ENCODE measurements at places on chromosomes 5 and 9.

DNA sequence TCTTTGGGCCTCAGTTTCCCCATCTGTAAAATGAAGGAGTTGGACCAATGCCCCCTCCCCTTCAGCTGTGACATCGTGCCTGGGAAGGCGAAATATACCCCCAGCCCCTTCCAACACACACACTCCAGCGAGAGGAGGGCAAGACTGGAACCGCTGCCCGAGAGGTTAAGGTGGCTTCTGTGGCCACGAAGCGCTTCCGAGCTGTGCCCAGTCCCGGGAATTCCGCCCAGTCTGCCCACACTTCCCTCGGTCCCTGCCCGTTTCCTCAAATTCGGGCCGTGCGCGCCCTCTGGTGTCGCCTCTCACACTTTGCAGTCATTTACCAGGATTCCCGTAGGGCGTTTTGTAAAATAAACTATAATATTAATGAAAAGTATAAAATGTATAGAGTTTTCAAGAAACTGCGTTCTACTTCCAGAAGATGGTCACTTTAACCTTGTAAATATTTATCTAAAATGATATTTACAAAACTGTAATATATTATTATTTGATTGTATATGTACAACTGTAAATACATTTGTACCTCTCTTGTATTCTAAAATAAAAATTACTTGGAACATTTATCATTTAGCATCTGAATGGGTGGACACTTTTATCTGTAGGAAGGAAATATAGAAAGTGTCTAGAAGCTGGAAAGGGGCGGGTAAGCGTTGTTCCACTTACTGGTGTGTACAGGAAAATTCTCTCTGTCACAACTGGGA, 11.0 kb upstream of the EXOSC2 start:
- peak; percentile 81 for DNase-seq

- DNase-seq: no peak
Observed at GRCh38 chr9:33748633-33749304, 46.6 kb upstream of the PRSS3 start.

- DNase-seq: no peak
Observed at GRCh38 chr9:134630861-134631260, 10.7 kb upstream of the COL5A1 start.

DNA sequence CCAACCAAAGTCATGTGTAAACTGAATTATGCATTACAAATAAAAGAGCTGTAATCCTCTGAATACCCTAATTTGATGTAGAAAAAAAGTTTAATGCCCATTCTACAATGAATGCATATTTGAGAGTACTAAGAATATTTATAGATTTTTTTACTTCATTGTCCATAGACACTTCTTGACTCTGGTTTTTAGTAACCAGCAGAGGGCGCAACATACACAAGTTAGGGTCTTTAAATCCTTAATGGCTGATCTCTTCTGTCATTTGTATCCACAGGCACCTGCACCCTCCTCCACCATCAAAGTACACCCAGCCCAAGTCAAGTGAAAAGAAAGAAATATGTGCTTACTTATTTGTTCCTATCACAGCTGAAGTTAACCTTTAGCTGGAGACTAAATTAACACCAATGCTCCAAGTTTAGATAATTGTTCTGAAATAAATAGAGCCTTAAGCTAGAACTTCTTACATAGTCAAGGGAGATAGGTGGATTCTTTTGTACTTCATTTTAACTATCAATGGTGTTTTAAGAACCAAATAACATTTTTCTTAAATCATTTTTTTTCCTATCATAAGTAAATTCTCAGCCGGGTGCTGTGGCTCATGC, 524.2 kb upstream of the DAB2 start:
- peak; percentile 83 for DNase-seq

DNA sequence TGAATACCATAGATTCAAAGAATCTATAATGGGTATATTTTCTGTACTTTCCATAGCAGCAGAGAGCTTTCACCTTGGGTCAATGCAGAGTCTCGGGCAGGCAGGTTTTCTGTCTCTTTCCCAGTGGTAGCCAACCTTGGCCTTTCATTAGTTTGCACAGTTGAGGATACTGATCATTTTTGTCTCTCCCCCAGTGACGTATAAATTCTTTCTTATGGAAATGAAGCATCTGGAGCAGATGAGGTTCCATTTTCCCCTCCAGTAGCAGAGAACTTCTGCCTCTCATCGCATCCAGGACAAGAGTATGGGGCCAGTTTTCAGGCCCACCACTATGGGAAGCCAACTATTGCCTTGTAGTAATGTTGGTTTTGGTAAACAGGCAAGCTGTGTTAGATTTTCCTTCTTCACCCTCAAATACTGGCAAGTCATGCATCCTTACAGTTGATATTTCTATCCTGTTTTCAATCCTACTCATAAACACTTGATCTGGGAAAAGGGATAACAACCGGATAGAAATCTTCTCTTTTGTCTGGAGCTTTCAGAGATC, 845.2 kb upstream of the CDH18 start:
- peak; percentile 6 for DNase-seq

GRCh38 chr5:62779010-62779422, 200.4 kb downstream of the LRRC70 start:
- DNase-seq: peak; percentile 77

GRCh38 chr5:122816756-122817155, 28.7 kb upstream of the SNX24 start:
- no peak for DNase-seq

DNA sequence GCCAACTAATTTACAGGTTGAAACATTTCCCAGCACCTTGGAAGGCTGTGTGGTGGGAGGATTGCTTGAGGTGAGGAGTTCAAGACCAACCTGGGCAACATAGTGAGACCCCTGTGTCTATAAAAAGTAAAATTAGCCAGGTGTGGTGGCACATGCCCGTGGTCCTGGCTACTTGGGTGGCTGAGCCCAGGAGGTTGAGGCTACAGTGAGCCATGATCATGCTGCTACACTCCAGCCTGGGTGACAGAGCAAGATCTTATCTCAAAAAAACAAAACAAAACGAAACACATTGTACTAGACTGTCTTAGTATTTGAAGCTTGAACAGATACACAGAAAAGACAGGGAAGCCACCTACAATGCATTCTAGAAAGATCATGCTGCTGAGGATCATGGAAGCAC, 2.8 kb upstream of the HSDL2 start:
- DNase-seq: no peak

GRCh38 chr5:8813180-8813579, 732.7 kb downstream of the SEMA5A start:
- DNase-seq: no peak

GRCh38 chr5:133332439-133333024, 279.8 kb downstream of the FSTL4 start:
- DNase-seq: no peak

GRCh38 chr5:181098762-181099601, 32.0 kb downstream of the OR2V1 start:
- DNase-seq: no peak

DNA sequence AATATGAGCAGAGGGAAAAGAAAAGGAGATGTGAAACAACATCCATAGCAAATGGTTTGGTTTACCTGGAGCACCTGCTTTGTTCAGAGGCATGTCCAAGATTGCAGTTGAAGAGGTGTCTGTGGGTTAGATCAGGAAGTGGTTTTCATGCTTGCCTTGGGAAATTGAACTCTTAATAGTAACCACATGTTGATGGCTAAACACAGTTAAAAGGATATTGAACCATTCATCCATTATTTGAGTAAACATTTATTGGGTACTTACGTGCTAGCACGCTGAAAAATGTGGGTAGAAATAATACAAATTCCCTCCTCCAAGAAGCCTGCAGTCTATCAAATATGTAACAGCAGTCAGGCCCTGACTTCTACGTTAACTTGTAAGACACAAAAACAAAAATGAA, 235.7 kb upstream of the TNC start:
- DNase-seq: no peak

DNA sequence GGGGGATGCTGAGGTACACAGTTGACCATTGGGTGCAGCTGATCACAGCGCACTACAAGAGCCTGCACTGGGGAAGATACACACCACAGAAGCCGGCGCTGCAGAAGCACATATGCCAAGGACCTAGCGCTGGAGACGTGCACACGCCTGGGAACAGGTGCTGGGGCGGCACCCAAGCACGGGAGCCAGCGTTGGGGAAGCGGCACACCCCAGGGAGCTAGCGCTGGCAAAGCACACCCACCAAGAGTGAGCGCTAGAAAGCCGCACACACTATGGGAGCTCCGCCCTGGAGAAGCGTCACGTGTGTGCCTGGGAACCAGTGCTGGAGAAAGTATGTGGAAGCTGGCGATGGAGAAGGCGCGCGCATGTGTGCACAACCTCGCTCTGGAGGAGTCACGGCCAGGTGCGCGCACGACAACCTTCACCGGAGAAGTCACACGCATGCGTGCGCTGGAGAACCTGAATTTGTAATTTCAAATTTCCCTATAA, 4.5 kb downstream of the FANCC start:
- DNase-seq: peak; percentile 55

GRCh38 chr9:129575818-129576217, 45.1 kb downstream of the C9orf50 start:
- DNase-seq: peak; percentile 49

DNA sequence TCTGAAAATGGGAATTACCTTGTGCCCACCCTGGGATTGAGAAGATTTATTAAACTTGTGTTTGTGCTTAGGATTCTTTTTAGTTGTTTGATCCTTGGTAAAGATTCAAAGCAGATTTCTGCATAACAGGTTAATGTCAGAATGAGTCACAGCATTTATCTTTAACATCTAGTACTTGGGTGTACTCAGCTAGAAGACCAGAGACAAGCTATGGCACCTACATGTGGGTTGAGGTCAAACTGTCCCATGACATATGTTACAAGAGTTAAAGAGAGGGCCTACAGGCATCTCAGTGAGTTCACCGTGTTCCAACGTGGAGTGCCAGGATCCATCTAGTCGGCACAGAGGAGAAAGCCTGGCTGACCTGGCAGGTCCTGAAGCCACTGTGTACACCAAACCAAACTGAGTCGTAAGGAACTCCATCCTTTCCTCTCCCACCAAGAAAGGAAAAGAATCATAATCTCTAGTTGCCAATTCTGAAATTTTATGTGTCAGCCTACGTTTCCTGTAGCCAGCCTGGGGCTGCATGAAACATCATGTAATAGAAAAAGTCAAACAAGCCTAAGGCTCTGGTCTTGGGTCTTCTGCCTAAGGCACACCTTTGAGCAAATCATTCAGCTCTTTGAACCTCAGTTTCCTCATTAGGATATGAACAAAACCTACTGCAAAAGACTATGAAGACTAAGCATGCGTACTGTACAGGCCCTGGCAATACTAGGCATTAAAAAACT, 73.7 kb downstream of the RCL1 start:
- DNase-seq: no peak

- DNase-seq: peak; percentile 43
Observed at GRCh38 chr9:99416007-99416406, 193.9 kb downstream of the SEC61B start.

DNA sequence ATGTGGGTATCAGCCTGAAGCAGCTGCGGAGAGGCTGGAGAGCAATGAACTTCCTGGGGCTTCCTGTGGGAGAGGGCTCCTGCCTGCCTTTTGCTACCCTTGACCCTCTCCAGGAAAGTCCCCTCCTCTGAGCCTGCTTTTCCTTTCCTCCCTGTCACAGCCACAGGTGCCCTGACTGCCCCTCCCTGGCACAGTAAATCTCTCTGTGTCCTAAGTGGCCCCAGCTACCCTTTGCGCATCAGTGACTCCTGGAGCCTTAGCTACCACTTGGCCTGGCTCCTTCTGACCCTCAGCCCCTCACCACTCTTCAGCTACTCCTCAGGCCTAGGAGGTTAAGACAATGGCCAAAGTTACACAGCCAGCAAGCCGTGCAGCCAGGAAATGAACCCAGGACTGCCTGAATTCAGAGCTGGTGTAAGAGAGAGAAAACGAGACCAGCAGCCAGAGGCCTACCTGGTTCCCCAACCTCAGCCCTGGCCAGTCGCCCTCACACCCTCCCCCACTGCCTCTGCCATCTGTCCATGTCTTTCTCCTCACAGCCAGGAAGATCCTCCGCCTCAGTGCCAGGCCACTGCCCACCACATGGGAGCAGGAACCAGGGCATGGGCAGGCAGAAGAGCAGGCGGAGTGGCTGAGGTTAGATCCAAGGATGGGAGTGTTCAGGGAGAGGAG, 18.6 kb downstream of the CNTFR start:
- no peak for DNase-seq

Data from cardiac fibroblast (primary cell).